ENCODE measurements at places on chromosomes 12 and 14. TPM values are rescaled to one million over a fixed set of nuclear protein-coding genes. Genes with fewer than 3 reads are reported as not detected.
A peak's percentile ranks its signal among the peaks of the same experiment; 100 is the strongest.

DNA sequence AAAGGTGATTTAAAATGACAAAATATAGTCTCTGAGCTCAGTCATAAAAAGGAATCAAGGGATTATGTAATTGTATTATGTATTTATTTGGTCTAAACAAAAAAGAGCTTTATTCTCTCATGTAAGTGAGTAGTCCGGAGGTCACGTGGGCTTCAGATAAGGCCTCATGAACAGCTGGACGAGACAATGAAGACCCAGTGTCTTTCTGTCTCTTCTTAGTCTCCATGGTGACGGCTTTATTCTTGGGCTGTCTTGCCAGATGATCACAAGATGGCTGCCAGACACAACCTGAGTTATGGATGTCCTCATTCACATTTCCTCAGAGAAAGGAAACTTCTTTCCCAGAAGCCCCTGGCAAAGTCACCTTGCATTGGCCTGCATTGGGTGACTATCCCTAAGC lies 98.6 kb downstream of the ARF6 start:
- DNase-seq = no peak

DNA sequence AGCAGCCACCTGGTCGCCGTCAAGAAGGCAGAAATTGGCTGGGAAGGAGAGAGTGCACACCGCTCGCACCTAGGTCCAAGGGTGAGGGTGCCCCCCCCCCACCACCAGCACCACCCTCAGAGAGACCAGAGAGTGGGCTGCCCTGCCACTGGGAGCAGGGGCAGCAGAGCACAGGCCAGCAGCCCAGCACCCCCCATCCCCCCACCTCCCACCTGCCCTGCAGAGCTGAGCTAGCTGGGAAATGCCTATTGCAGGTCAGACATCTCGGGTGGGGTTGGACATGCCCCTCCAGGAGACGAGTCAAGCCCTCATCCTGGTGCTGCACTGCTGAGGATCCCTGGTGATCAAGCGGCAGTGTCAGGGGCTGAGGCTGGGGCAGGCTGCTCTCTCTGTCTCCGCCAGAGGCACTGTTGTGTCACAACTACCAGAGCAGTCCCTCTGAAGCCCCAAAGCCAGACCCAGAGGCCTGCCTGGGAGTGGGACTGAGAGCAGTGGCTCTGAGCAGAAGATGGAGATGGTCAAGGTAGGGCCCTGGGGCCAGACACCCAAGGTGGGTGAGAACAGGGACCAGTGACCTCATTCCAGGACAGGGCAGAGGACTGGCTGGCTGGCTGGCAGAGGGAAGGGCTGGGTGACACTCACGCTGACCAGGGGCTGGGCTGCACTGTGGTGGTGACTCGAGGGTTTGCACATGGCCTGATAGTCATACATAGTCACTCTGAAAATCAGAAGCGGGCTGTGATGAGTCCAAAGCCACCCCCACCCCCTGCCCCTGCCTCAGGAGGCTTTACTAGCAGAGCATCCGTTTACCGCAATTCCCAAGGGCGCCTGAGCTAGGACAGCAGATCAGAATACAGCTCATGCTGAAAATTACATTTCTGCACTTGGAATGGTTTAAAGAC lies 19.7 kb upstream of the LRTM2 start:
- DNase-seq = no peak

GRCh38 chr12:80504389-80505163 lies 60.5 kb downstream of the PTPRQ start:
- DNase-seq = no peak

- no peak for DNase-seq
Observed at GRCh38 chr14:85620947-85621346, 91.0 kb downstream of the FLRT2 start.

DNA sequence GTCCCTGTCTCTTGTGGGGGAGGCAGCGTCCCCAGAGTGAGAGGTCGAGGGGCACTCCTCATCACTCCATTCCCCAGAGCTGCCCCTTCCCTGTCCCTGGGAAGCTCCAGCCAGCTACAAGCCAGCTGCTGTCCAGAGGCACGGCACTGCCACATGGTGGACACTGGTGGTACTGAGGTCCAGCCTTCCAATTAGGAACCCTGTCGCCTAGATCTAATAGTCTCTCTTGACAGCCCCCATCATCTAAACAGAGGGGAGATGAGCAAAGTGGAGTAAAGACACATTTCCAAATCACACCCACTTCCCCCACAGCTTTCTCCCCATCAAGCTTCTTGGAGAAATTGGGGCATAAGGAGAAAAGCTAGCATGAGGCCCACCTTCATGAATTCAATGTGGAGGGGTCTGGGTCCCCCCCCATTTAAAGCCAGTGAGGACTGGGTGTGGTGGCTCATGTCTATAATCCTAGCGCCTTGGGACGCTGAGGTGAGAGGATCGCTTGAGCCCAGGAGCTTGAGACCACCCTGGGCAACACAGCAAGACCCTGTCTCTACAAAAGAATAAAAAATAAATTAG lies 2.1 kb upstream of the INHBE start:
- peak; percentile 88 for DNase-seq

The KRT6A gene
- total RNA-seq = 0.16 TPM

The RFX4 gene
- not detected for total RNA-seq

The EML5 gene
- total RNA-seq = 0.27 TPM
